Common myeloid progenitor, CD34-positive (primary cell): ENCODE measurements at places on chromosomes 7 and 10.

GRCh38 chr7:140611641-140612040 is 29.0 kb downstream of the DENND2A start:
- DNase-seq, result no peak

DNA sequence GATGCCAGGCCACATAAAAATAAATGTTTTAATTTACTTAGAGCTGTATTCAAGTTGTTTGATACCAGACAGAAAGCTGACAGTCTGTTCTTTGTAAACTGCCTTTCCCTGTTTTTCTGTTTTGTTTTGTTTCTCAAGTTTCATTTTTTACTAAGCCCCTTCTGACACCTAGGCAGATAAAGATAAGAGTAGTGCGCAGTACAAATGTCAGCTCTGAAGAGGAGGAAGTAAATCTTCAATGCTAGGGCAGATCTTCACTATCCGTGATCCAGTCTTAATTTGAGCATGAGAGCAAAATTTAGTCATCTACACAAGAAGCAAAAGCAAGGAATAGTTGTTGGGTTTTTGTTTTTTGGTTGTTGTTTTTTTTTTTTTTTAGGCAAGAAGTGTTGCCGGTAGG is 27.3 kb downstream of the MTURN start:
- peak; percentile 44 for DNase-seq

- no peak for DNase-seq
These were observed 20.7 kb upstream of the ADRB1 start for GRCh38 chr10:114022766-114023597.

DNA sequence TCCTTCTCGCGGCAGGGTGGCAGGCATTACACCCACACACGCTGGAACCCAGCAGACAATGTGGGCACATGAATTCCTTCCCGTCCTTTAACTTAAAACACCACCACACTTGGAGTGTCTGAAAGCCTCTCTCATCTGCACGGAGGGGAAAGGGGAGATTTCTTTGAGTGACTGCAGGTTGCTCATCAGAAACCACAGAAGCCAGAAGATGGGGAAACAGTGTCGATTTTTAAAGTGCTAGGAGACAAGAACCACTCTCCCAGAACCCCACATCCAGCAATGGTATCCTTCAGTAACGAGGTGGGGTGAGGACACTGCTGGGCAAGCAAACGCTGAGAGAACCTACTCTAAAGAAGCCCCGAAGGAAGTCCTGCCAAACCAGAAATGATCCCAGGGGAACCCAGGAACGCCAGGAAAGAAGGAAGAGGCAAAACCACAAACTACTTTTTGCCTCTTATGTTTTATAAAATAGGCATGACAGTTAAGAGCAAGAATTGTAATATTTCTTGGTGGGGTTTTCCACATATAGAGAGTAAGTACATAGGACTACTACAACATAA is 254.3 kb downstream of the ELFN1 start:
- no peak for DNase-seq
